ENCODE measurements at places on chromosomes 6 and 20.

DNA sequence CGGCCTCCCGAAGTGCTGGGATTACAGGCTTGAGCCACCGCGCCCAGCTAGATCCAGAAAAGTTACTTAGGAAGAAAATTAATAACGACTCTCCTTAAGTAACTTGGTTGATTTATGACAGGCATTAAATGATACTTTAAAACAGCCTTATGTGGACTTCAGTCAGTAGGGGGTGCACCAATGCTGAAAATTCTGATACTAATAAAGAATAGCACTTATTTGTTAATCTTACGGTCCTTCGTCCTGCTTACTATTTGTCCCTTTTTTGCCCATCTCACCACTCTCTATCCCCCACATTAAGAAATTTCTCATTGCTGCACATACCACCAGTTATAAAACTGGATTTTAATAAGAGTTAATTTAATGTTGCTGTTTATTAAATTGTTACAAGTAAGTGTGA lies 12.7 kb upstream of the PRELID3B start:
- no peak for DNase-seq

- DNase-seq = no peak
These were observed 159.6 kb downstream of the TRIM27 start for GRCh38 chr6:28764014-28764723.

DNA sequence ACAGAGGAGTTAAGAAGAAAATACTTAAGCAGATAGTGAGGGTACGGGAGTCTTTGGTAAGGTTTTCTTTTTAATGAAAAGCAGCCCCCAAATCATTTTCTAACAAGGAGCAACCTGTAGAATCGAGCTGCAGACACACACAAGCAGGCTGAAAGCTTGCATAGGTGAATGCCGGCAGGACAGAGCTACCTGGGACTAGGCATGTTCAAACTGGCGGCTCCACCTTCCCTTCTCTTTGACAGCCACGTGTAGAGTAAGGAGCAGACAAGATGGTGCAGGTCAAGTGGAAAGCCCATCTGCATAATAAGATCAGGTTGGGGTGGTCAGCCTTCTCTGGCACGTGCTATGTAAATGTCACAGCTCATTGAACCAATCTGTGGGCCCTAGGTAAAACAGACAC lies 1292.4 kb downstream of the EPHA7 start:
- no peak for DNase-seq

DNA sequence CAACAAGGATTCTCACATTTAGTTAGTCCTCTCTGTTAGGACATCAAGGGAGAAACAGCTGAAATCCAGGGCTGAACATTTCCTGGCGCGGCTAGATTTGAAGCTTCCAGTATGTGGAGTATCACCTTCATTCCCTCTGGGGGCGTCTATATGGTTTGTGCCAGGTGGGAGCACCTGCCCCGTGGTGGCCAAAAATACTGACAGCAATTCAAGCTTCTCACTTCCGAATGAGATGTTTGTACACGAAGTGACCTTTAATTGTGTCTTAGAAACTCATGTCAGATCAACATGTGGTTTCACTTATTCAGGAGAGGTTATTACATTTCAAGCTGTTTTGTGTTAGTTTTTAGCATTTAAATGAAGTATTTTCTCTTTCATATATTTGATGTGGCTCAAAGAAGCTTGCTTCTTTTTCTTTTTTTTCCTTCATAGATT lies 67.3 kb upstream of the ZNF217 start:
- DNase-seq = no peak

DNA sequence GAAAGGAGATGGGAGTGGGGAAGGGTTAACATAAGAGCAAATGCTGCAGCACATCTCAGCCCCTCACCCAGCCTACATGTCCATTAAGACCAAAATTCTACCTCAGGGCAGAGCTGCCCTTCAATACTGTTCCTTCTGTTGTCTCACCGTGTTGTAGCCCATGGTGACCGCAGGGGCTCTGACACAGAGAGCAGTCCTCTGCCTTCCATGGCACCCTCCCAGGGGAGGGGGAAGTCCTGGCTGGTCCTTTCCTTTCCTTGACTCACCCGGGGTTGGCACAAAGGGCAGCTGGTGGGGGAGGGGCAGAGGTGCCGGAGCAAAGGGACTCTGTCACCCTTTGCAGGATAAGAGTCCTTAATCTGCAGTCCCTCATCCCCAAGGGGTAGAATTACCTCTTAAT lies 15.2 kb downstream of the NKX2-2 start:
- DNase-seq = no peak
